NAMALWA (cell line): ENCODE measurements at places on chromosomes 7 and 10.

DNA sequence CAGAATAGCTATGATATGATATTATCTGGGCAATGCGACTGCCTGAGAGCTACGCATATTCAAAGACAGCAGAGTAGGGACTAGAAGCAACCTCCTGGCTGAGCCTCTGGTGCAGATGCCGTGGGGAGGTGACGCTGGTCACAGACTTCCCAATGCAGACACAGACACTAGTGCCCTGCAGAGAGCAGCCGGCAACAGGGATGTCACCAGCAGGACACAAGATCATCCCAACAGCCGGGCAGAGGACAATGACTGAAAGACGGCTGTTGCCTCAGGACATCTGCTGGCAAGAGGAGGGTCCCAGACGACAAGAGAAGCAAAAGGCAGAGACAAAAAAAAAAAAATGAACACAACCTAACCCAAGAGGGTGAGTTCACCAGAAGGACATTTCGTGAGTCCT is 104.6 kb downstream of the CALN1 start:
- no peak for DNase-seq

DNA sequence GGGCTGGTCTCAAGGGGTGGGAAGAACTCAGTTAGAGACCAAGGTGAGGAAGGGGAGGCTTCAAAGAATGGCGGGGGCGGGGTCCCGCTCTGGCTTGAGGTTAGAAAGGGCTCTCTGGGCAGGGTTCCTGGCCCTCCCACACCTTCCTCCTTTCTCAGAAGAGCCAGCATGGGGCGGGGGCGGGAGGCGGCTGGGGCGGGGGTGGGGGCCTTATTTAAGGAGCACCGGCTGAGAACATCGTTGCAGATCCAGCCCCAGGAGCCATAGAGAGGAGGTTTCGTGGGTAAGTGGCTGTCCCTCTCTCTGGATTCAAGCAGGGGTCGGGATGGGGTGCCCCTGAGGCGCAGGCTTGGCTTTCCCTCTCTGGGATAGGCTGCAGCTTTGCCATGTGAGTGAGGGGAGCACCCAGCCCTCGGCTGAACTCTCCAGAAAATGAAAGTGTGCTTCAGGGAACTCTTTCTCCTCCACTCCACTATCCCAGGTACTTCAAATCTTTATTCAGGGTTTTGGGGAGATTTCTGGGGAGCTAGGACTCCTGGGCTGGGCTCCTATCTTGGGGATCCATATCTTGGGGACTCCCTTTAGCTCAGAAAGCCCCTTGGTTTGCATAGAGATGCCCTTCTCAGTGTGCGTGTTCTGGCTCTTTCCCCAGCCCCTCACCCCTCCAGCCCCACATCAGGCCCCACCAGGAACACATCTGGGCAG is 3.3 kb upstream of the CUEDC2 start:
- no peak for DNase-seq

DNA sequence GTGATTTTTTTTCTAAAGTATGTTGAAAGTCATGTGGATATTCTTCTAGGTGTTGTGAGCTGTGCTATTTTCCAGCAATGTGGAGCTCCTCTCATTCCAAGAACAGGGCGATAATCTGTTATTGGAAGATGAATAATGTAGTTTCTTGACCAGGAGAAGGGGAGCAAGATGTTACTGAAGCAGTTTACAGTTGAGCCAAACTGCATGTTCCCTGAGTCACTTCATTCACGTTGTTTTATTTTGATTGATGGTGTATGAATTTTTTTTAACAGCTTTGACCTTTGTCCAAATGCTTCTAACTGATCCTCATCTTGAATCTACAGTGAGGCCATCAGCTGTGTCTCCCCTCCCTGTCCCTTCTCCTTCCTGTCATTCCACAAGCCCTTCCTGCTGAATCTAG is 277.1 kb upstream of the KLF6 start:
- no peak for DNase-seq

GRCh38 chr10:76436981-76437380 is 1005.6 kb downstream of the LRMDA start:
- no peak for DNase-seq

GRCh38 chr10:88028654-88029053 is 165.2 kb downstream of the PTEN start:
- no peak for DNase-seq

DNA sequence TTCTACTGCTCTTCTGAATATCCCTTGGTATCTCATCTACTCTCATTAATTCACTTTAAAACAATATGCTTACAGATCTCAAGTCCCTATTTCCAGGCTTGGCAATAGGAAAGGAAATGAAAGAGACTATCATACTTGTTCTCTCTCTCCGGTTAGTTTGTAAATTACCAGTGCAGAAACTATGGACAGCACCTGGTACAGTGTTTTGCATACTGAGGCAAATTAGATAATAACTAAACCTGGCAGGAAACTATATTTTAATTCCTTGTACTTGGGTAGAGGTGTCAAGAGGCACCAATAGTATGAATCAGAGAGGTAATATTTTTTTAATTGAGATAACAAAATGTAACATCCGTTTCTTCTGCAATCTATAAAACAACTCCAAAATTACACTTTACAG is 97.7 kb upstream of the TMEM196 start:
- no peak for DNase-seq

GRCh38 chr10:86958116-86958900 is at the start of gene SNCG:
TSS of gene SNCG (plus strand) at chr10:86958599. CDS start at chr10:86958698, 99 bp downstream.
- no peak for DNase-seq

GRCh38 chr7:158941821-158942605 is 85.7 kb downstream of the DYNC2I1 start:
- DNase-seq, result no peak

- no peak for DNase-seq
Measured at GRCh38 chr10:88227342-88228018, 355.6 kb downstream of the RNLS start.
